ENCODE measurements at places on chromosomes 3 and 15.
A peak's percentile ranks its signal among the peaks of the same experiment; 100 is the strongest.

DNA sequence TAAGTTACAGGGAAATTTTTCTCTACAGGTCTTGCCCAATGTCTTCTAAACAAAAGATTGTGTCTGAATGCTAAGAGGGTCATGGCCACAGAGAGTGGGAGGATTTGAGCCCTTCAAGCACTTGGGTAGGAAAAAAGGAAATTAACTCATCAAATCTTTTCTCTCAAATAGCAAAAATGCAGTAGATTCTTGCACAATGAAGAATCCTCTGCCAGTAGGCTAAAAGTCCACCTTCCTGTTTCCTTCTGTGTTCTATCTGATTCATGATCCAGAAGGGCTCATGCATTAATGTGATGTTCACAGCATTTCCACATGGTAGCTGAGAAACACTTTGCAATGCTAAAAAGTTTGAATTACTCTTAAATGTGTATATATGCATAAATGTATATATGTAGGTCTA, 177.1 kb downstream of the CD47 start:
- DNase-seq = no peak

DNA sequence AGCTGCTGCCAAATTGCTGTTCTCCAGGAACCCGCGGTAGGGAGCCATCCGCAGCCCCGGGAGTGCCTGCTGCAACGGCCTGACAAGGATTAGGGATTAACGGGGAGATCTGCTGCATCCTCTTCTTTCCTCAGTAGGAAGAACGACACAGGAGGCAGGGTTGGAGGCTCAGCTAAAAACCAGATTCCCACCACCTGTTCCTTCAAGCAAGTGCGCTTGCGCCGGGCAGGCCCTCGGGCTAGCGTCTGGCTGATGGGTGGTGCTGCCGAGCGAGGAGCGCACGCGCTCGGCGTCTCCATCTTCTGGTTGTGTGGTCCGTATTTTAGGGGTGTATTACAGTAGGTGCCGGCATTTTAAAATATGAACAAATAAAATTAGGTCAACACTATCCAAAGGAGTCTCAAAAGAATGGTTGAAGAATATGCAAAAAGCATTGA, 25.4 kb upstream of the SLC25A26 start:
- peak; percentile 63 for DNase-seq

DNA sequence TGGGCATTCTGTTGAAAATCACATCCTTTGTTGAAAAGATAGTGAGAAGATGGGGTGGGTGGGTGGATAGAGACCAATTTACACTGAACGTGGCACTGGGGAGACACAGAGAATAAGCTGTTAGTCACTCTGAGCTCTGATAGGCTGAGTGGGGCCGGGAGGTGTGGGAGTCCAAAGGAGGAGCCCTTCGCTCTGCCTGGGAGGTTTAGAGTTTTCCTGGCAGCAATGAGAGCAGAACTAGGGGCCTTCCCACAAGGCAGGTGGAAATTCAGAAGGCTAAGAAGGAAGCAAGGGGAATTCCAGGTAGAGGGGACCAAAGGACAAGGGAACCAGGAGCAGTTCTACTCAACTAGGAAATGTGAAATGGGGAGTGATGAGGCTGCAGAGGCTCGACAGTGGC, 272.7 kb downstream of the RPLP1 start:
- DNase-seq = no peak

- DNase-seq = no peak
Observed at GRCh38 chr3:175433026-175433674, 574.0 kb downstream of the NAALADL2 start.

DNA sequence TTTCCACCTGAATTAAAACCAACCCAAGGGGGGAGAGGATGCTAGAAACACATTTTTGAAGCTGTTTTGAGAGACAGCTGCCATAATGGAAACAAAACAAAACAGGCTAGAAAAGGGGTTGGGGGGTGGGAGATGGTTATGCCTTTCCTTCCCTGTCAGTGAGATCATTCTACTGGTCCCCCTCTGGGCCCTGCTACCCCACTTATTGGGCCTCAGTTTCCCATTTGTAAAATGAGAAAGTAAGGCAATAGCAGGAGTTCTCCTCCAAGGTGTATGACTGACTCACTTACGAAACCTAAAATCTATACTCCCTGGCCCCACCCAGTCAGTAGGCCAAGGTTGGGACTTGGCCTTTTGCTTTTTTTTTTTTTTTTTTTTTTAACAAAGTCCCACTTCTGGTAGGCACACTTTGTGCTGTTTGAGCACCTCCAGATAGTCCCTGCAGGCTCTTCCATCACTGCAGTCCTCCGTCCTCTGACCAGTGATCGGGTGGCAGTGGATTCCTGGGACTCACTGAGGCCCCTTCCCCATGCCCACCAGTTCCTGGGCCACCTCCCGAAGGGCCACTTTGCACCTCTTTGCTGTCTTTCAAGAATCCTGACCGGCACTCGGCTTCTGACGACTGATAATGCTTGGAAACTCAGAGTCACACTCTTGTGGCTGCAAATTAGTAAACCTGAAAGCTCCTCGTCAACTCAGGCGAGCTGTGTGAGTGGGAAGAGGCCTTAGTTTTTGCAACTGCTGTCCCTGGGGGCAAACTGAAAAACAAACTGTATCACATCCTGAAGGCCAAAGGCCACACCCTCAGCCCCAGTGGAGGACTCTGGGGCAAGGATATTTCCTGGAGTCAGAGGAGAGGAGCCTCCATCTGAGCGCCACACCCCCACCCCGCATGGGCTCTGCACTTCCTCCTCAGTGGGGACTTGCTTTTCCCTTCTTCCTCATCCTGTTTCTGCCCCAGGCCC, 6.7 kb upstream of the PSTPIP1 start:
- no peak for DNase-seq

- DNase-seq = no peak
Observed at GRCh38 chr3:127164615-127165014, 28.3 kb upstream of the PRR23E start.

DNA sequence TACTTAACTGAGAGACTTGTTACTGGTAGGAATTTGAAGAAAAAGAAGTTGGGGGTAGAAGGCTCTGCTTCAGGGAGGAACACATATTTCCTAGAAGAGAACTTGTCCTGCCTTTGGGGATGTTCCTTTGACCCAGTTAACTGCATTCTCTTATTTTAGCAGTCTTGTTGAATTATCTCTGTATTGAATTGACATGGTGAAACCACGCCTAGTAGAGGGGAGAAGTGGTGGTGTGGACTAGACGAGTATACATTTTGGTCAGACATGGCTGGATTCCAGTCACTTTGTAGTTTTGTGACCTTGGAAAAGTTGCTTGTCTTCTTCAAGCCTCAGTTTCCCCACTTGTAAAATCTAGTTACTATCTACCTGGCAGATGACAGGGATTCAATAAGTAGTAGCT, 87.8 kb downstream of the FNDC3B start:
- no peak for DNase-seq

DNA sequence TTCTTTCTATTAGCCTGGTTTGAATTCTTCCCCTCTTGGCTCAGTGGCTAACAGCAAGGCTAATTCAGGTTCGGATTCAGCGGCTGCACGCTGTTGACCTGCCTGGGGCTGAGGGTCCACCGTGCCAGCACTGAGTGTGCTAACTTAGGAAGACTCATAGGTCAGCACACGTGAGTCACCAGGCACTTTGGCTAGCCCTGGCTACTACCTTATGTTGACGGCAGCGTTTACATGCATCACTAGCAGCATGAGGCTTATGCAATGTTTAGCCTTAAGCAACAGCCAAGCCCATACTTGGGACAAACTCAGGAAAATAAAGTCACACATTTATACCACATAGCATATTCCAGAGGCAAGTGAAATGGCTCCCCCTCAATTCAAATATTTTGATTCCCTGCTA, 137.7 kb downstream of the RAB11A start:
- no peak for DNase-seq

GRCh38 chr3:194811118-194811517, 125.4 kb downstream of the FAM43A start:
- DNase-seq = no peak

GRCh38 chr3:45948311-45948781, 5.1 kb downstream of the CXCR6 start:
- no peak for DNase-seq

GRCh38 chr3:152830245-152830644, 4.7 kb upstream of the P2RY1 start:
- no peak for DNase-seq

DNA sequence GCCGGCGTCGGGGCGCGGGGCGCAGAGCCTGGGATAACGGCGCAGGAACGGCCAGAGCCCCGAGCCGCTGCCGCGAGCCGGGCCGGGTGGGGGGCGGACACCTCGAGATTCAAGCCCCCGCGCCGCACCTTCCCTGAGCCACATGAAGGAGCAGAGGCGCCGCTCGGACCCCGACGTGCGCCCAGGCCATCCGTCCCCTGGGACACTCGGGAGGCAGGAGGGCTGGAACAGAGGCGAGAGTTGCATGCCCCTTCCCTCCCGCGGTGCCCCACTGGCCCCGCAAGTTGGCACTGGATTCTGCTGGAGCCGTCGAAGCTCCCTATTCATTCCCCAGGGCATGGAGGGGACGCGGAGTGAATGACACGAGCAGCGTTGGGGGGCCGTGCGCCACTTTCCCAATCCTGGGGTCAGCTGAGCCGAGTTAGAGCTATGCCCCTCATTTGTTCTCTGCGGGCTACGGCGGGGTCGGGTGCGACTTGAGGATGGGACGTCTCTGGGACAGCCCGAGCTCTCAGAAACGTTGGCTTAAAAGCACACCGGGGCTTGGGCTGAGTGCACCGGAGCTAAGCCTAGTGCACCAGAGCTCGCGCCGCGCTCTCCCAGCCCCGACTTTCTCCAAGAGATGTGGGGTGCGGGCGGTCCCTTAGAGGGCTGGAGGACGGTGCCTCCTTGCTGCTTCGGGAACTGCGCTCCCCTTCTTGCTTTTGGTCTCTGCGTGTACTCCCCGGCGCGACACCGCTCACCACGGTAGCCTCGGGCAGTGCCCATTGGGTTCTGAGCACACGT, 588 bp downstream of the SLC6A1 start:
- peak; percentile 64 for DNase-seq

- DNase-seq = no peak
Observed at GRCh38 chr3:76502076-76502475, 537.8 kb upstream of the ROBO2 start.

DNA sequence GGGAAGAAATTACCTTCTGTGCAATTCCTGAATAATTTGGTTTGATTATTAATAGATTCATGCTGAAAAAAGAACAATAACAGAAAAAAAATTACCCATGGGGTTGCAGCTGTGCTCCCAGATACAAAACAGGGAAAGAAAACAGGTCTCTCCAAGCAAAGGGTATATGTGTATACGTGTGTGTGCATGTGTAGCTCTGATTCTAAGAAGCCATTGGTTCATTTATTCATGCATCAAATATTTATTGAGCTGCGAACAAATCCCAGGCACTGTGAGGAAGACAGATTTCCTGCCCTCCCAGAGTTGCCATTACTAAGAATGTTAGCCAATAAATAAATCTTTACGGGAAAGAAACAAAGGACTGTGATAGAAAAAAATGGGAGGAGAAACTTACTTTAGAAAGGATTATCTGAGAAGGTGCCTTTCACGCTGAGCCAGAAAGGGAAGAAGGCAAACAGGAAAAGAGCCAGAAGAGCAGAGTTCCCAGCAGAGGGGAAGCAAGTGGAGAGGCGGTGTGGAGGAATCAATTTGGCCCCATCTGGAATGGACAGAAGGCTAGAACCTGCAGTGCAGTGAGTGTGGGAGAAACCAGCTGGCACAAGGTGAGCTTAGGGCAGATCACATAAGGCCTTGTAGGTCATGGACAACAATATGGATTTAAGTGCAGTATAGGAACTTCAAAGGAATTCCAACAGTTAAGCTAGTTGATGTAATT, 20.7 kb downstream of the CHL1 start:
- DNase-seq = no peak

- no peak for DNase-seq
Observed at GRCh38 chr3:64892671-64893309, 205.0 kb upstream of the ADAMTS9 start.

DNA sequence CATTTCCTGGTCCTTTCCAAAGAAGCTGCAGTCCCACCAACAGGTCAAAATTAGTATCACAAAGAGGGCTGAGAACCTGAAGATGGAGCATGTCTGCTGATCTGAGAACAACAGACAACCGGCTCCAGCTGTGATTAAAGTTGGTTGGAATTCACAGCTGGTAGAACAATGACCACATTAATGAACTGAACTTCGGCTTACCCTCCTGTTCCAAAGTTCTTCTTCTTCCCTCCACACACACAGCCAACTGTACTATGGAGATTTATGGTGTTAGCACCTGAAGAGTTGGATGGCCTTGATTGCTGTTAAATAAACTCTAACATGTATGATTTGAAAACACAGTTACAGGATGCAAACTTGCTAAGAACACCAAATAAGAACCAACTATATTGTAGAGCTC, 27.4 kb upstream of the ROPN1 start:
- DNase-seq = no peak

DNA sequence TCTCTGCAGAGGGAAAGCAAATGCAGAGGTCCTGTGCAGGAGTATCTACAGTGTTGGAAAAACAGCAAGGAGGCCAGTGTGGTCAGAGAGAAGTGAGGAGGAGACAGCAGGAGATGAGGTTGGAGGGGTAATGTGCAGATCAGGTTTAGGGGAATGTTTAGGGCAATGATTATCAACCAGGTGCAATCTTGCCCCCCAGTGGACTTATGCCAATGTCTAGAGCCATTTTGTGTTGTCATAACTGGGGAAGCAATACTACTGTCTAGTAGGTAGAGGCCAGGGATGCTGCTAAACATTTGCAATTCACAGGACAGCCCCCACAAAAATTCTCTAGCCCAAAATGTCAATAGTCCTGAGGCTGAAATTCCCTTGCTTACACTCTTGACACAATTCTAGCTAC, 13.1 kb downstream of the CCDC191 start:
- DNase-seq = no peak

- peak; percentile 15 for DNase-seq
Observed at GRCh38 chr3:123412076-123412475, 36.8 kb downstream of the ADCY5 start.

GRCh38 chr3:187746059-187746441, 782 bp upstream of the BCL6 start:
- peak; percentile 58 for DNase-seq

DNA sequence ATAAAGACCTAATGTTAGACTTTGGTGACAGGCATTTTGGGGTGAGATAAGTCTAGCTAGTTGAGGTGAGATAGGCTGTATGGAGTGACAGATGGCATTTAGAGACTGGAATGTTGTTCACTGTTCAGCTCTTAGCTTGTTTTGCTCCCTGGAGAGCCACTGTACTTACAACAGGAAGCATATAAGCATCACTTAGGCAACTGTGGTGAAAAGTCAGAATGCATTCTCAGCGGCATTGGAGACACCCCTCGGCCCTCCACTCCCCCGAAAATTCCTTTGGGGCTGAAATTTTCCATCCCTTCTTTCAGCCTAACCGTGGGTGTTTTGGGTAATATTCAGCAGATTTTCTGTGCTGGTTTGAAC, 73.4 kb downstream of the SLCO3A1 start:
- no peak for DNase-seq

- no peak for DNase-seq
Observed at GRCh38 chr3:100521439-100521845, 29.0 kb downstream of the TMEM45A start.

DNA sequence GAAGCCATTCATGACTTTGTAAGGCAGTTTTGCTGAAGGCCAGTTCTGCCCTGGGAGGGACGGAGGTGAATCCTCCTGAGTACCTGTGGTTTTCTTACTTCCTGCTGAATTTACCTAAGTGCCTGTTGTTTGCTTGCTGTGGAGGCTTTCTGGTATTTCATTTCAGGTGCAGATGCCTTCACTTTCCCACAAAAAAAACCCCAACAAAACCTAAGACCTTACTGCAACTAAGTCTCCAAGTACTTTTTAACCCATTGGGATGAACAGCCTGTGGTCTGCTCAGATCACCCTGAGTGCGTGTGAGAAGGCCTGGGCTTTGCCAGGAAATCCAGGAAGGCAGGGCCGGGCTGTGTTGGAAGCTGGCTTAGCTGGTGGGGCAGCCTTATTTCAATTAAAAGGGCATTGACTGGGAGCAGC, 65.3 kb downstream of the IGF1R start:
- DNase-seq = no peak
